ENCODE measurements at places on chromosomes 3 and 15. TPM values are rescaled to one million over a fixed set of nuclear protein-coding genes. Genes with fewer than 3 reads are reported as not detected.

GRCh38 chr3:11050666-11051323 lies 58.2 kb downstream of the SLC6A1 start:
- no peaks in the 10 kb centered on the region for H3K4me1 ChIP-seq
- no peak for DNase-seq
- H3K27me3 ChIP-seq, result no peaks in the 10 kb centered on the region
- H3K36me3 ChIP-seq, result no peaks in the 10 kb centered on the region
- no peak overlapping the region for H3K4me3 ChIP-seq
- no peak overlapping the region for H3K27ac ChIP-seq

DNA sequence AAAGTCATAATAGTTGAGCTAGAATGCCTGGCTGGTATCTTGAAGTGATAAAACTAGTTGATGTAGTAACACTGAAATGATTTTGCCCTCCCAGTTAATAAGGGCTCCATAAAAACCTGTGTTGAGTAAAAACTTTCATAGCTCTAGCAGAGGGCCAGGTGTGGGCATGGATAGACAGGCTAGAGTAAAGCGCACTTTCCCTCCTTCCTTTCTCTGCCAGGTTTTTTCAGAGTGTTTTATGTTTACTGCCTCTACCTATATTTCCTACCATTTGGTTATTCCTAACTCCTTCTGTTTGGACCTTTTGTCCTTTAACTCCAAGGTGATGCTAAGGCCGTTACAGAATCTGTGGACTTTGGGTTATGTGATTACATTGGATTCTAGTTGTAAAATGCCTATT lies 25.3 kb downstream of the CHD2 start:
- H3K4me1 ChIP-seq, result peaks cover 8% of the 10 kb centered on the region
- no peak for DNase-seq
- H3K27me3 ChIP-seq, result no peaks in the 10 kb centered on the region
- no peak overlapping the region for H3K27ac ChIP-seq
- peaks cover 4% of the 10 kb centered on the region for H3K36me3 ChIP-seq

DNA sequence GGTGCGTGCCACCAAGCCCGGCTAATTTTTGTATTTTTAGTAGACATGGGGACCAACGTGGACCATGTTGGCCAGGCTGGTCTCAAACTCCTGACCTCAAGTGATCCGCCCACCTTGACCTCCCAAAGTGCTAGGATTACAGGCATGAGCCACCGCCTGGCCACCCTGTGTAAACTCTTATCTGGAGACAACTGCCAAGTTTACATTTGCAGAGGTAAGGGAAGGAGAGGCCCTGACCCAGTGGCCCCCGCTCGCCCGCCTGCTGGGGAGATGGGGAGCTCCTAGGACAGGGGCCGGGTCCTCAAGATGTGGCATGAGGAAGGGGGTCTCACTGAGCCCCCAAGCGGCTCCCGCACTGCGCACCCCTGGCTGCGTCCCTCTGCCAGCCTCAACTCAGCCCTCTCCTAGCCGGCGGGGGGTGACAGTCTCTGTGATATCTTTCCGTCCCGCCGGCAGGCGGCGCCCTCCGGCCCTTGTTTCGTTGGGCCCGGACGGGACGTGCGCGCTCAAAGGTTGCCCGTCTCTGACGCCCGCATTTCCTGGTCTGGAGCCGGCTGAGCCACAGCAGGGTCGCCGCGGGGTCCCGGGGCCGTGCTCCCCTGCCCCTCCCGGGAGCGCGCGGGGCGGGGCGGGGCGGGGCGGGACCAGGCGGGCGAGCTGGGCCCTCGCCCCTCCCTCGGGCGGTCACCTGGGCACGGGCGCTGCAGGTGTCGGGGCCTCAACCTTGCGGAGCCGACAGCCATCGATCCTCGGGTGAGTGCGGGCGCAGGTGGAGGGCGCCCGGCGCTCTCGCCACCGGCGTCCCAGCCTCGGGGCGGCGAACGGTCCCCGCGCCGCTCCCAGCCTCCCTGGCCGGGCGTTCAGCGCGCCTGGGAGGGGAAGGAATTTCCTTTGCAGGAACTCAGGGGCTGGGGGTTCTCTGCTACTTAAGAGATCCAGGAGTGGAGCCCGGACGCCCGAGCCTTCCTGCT lies at the start of gene GPR160:
Gene GPR160 (plus strand): TSS at position 533 of the 971 bp plus-strand sequence. CDS start 45,978 bp downstream, outside the sequence.
- peak within 1 kb of the TSS; percentile 50 for H3K4me3 ChIP-seq
- H3K4me1 ChIP-seq, result no peaks in the 10 kb centered on the region
- H3K27me3 ChIP-seq, result no peaks in the 10 kb centered on the region
- H3K36me3 ChIP-seq, result no peaks in the 10 kb centered on the region
- H3K27ac ChIP-seq, result peak within 1 kb of the TSS; percentile 69

GRCh38 chr3:169264711-169265110 lies 398.8 kb downstream of the MECOM start:
- no peak overlapping the region for H3K4me3 ChIP-seq
- no peak overlapping the region for H3K27ac ChIP-seq
- H3K4me1 ChIP-seq, result no peaks in the 10 kb centered on the region
- peak; percentile 20 for DNase-seq
- no peaks in the 10 kb centered on the region for H3K36me3 ChIP-seq

GRCh38 chr15:24878153-24878552 lies 76.6 kb upstream of the SNRPN start:
- H3K4me1 ChIP-seq, result no peaks in the 10 kb centered on the region
- H3K27me3 ChIP-seq, result no peaks in the 10 kb centered on the region
- H3K27ac ChIP-seq, result peak overlapping the region; percentile 37
- DNase-seq, result peak; percentile 29
- no peaks in the 10 kb centered on the region for H3K36me3 ChIP-seq
- peak overlapping the region; percentile 34 for H3K4me3 ChIP-seq

DNA sequence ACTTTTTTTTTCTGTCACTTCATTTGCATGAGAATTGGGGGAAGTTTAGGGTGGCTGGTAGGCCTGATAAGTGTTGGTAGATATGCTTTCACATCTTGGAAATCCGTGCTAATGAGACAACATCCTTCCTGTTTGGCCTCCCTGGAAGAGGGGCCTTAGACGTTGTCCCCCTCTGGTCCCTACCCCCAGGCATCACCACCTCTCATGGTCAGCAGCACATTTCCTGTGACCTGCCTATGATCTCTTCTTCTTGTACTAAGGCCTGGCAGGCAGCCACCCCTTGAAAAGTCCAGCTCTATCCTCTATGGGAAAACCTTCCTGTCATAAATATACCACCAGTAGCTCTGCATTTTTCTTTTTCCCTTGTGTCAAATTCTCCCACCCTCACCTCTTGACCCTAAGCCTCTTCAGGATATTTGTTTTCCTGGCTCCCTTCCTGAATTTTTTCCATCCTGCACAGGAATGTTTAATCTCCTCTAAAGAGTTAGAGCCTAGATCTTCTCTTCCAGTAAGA lies 107.8 kb downstream of the SNRK start:
- no peak overlapping the region for H3K27ac ChIP-seq
- no peaks in the 10 kb centered on the region for H3K27me3 ChIP-seq
- H3K4me3 ChIP-seq, result no peak overlapping the region
- no peaks in the 10 kb centered on the region for H3K36me3 ChIP-seq
- DNase-seq, result no peak

GRCh38 chr3:108833611-108834010 lies 11.0 kb downstream of the TRAT1 start:
- H3K4me1 ChIP-seq, result no peaks in the 10 kb centered on the region
- no peaks in the 10 kb centered on the region for H3K27me3 ChIP-seq
- DNase-seq, result no peak
- H3K36me3 ChIP-seq, result no peaks in the 10 kb centered on the region

- no peak for DNase-seq
- no peak overlapping the region for H3K4me3 ChIP-seq
- H3K27me3 ChIP-seq, result no peaks in the 10 kb centered on the region
- H3K4me1 ChIP-seq, result no peaks in the 10 kb centered on the region
- H3K27ac ChIP-seq, result no peak overlapping the region
Observed at GRCh38 chr3:6622260-6622659, 238.7 kb upstream of the GRM7 start.

- no peaks in the 10 kb centered on the region for H3K27me3 ChIP-seq
- DNase-seq, result no peak
- H3K4me1 ChIP-seq, result no peaks in the 10 kb centered on the region
- peak overlapping the region; percentile 20 for H3K27ac ChIP-seq
- no peak overlapping the region for H3K4me3 ChIP-seq
Observed at GRCh38 chr15:71118881-71119632, 3.8 kb downstream of the THSD4 start.

DNA sequence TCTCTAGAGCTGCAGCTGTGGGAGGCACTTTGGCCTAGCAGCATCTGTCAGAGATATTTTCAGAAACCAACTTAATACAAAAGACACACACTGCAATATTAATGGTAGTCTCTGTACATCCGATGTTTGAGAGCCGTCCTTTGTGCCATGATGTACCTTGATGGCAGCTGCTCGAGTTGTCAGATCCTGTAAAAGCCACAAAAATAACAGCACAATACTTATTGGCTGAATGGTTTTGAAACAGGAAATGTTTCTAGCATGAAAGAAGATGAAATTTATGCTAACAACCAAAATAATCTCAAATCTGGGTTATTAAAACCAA lies 445.5 kb upstream of the TBL1XR1 start:
- no peak for DNase-seq
- no peaks in the 10 kb centered on the region for H3K4me1 ChIP-seq
- no peaks in the 10 kb centered on the region for H3K36me3 ChIP-seq

- DNase-seq, result no peak
- no peaks in the 10 kb centered on the region for H3K27me3 ChIP-seq
Observed at GRCh38 chr15:45121706-45122417, 7.7 kb downstream of the DUOXA2 start.

- H3K27ac ChIP-seq, result peak overlapping the region; percentile 24
- DNase-seq, result peak; percentile 59
- no peak overlapping the region for H3K4me3 ChIP-seq
- H3K4me1 ChIP-seq, result no peaks in the 10 kb centered on the region
Observed at GRCh38 chr3:66115858-66116654, 77.3 kb upstream of the MAGI1 start.

RASGRF1 gene
- 1.1 TPM for total RNA-seq

MESP1 gene
- total RNA-seq, result 11.5 TPM

All from prostate gland (tissue), 2 donors.